ENCODE measurements at places on chromosomes 4 and X.

DNA sequence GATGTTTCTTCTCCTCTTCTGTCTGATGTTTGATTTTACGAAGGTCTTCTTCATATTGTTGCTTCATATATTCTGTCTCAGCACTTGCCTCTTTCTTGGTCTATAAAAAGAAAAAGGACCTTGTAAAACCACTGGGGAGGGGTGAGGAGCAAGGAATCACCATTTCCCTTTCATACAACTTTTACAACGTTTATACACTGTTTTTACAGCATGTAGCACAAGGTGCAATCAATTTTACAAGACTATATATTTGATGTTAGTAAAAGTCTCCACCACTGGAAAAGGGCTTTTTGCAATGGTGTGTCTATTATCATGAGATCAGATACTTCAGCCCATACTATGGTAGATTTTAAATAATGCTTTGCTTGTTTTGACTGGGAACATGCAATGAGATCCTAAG lies 76.3 kb downstream of the FAM184B start:
- DNase-seq, result no peak

GRCh38 chrX:24133312-24133711 lies 16.2 kb upstream of the ZFX start:
- no peak for DNase-seq

DNA sequence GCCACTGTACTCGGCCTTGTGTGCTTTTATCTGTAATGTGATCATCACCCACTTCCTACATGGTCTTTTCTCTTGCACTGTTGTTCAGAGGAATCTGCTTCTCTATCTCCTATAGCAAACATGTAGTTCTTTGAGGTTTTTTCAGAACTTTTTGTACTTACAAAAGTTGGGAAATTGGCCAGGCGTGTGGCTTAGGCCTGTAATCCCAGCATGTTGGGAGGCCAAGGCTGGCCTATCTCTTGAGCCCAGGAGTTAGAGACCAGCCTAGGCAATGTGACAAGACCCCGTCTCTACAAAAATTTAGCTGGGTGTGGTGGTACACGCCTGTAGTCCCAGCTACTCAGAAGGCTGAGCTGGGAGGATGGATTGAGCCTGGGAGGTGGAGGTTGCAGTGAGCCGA lies 30.4 kb downstream of the TAF1 start:
- no peak for DNase-seq

DNA sequence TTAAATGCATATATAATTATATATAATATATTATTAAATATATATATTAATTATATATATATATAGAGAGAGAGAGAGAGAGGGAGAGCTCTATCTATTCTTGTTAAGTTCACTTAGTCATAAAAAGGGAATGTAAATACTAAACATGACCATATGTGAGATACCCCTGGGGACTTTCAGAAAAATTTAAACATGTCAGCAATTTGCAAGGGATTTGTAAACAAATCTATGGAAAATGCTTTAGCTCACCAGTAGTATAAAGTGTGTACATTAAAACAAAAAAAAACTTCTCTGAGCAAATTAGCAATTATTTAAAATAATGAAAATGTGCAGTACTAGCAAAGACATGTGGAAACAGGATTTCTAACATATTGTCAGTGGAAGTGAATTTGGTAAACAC lies 1755.5 kb downstream of the PCDH19 start:
- DNase-seq, result no peak

GRCh38 chrX:16839852-16840460 lies 30.2 kb downstream of the RBBP7 start:
- DNase-seq, result peak; percentile 89

GRCh38 chrX:110277609-110278008 lies 40.3 kb downstream of the AMMECR1 start:
- DNase-seq, result no peak

DNA sequence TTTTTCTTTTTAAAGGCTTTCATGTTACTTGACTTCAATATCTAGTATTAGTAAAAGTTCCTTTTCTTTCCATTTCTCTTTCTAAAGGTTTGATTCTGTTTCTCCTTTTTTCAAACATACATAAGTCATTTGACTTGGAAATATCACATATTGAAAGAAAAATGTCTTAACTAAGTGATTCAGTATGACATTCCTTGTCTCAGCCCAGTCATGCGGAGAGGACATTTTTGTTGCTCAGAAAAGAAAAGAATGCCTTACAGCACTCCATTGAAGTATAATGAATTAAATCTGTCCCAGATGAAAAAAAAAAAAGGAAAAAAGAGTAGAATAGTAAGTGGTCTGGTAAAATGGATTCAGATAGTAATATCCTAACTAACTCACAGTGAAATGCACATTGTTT lies 466.1 kb downstream of the ADGRL3 start:
- peak; percentile 5 for DNase-seq

DNA sequence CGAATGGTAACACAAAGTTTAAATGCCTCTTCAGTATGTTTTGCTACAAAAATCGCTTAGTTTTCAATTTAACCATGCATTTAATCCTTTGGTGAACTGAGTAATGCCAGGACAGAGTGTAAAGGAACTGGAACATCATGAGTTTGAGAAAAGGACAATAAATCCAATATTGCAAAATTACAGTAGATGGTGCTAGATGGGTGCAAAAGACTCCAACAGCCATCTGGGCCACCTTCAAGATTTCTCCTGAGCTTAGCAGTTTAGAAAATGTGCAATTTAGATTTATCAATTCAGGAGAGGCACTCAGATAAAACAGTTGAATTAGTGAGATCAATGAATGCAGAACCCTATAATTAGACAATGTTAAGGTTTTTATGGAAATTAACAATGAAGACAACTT lies 33.2 kb upstream of the MID1IP1 start:
- peak; percentile 57 for DNase-seq

DNA sequence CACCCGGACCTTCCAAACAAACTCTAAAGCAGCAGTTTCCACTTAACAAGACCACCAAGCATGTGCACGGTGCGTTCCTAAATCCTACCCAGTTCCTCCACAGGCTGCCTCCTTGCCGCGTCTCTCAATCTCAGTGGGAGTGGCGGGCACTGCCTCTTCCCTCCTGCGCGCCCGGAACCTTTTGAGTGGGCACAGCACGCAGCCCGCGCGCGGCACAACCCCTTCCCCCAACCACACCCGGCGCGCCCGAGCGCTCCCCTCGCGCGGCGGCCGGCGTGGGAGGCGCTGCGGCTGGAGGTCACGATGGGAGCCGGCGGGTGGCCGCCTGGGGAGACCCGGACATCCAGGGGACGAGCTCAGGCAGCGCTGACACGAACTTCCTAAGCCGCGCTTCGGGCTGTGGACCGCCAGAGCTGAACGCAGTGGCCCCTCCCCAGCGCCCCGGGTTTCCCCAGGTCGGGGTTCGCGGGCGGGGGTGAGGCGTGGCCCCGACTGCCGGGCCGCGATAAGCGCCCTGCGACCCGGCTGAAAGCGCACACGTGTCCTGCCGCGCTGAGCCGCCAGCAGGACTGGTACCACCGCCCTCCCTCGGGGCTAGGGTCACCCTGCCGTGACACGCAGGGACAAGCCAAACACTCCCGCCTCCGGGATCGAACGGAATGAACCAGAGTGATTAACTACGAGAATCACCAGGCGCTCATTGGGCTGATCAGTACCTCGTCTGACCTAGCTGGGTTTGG lies at the start of gene ABCG2:
TSS of gene ABCG2 (minus strand) at position 151 of the 740 bp plus-strand sequence. CDS start 18,644 bp downstream, outside the sequence.
- DNase-seq, result peak; percentile 45

GRCh38 chr4:88255111-88255510 lies 29.2 kb downstream of the PPM1K start:
- no peak for DNase-seq

DNA sequence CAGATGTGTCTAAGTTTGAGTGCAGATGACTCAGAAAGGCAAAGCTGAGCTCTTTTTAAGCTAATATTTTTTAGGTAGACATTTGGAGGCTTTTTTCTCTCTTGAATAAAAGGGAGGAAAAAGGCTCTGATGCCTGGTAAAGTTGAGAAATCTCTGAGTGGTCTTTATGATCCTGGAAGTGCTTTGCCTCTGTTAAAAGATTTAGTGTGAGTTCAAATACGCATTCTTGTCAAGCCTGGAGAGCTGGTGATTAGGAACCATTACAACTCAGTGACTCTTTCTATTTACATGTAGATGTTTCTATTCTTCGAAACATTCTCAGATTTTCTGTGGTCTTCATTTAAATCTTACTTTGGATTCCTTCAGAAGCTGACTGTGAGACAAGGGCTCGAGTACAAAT lies 143.4 kb upstream of the MED14 start:
- DNase-seq, result no peak

GRCh38 chr4:75950213-75950815 lies 9.5 kb upstream of the NAAA start:
- DNase-seq, result peak; percentile 37

DNA sequence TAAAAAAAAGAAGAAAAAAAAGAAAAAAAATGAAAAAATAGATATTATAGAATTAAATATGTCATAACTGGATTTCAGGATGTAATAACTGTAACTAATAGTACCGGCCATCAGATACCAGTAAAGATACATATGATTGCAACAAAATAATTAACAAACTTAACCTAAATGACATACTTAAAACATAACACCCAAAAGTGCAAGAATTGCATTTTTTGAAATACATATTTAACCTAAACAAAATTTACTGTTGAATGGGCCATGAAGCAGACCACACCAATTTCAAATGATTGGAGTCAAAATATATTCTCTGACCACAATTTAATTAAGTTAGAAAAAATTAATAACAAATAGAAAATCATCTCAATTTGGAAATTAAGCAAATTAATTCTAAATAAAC lies 33.1 kb downstream of the GABRA3 start:
- no peak for DNase-seq

GRCh38 chr4:15339737-15340136 lies 88.1 kb upstream of the C1QTNF7 start:
- peak; percentile 57 for DNase-seq

DNA sequence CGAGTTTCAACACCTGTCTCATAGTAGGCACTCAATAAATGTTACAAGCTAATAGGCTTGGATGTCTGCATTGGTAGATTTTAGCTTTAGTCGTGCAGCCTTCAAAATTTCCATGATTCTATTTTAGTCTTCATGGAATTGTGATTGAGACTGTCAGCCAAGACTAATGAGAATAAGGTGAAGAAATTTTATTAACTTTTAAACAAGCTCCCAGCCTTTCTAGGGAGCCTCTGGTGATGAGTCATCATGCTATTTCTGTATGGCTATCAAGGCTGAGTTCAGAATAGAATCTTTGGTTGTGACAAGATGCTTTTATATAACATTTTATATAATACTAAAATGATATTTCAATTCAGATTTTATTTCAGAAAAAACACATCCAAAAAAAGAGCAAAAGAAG lies 685.8 kb downstream of the GABRG1 start:
- peak; percentile 21 for DNase-seq

GRCh38 chr4:101346351-101347266 lies 717 bp downstream of the PPP3CA start:
- DNase-seq, result peak; percentile 74

DNA sequence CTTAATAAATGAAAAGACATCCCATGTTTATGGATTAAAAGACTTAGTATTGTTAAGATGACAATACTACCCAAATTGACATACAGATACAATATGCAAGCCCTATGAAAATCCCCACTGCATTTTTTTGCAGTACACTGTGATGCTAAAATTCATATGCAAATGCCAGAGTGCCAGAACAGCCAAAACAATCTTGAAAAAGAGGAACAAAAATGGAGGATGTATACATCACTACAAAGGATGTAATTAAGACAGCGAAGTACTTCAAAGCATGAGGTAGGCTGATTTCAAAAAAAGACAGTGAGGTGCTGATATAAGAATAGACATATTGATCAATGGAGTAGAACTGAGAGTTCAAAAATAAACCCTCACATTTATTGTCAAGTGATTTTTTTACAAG lies 47.3 kb downstream of the SATL1 start:
- DNase-seq, result no peak

- DNase-seq, result no peak
Measured at GRCh38 chr4:153259661-153260060, 55.4 kb downstream of the TRIM2 start.

DNA sequence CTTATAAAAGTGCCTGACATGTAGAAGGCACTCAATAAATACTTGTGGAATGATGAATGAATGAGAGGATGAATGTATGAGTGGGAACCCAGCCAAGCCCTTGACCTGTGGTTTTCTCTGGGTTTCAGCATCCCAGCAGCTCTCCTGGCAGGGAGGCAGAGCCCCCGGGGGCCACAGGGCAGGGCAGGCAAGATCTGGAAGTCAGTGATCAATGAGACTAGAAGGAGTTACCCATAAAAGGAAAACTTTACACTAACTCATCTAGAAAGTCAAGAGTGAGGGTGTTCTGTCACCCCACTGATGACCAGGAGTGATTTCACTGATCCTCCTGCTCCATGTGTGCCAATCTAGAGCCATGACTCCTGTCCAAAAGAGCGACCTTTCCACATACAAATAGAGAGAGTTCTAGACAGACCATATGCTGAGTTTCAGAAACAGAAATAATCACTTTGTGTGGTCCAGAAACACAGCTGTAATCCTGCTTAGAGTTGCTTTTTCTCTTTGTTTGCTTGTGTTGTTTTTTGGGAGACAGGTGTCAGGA lies 37.4 kb downstream of the MGARP start:
- DNase-seq, result peak; percentile 87

DNA sequence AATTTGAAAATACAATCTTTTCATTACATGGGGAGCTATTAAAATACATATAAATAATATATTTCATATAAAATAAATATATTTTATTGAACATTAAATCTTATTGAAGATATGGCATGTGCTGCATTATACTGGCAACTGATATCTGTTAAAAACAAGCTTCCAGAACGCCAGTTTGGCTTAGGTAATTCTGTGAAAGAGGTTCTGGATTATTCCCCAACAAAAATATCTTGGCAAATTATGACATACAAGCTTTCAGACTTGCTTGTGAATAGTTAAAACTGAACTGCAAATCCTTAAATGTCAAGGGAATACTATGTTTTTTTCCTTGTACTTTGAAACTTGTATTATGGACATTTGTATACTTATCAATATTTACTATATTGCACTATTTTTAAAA lies 210.2 kb upstream of the LCORL start:
- no peak for DNase-seq

DNA sequence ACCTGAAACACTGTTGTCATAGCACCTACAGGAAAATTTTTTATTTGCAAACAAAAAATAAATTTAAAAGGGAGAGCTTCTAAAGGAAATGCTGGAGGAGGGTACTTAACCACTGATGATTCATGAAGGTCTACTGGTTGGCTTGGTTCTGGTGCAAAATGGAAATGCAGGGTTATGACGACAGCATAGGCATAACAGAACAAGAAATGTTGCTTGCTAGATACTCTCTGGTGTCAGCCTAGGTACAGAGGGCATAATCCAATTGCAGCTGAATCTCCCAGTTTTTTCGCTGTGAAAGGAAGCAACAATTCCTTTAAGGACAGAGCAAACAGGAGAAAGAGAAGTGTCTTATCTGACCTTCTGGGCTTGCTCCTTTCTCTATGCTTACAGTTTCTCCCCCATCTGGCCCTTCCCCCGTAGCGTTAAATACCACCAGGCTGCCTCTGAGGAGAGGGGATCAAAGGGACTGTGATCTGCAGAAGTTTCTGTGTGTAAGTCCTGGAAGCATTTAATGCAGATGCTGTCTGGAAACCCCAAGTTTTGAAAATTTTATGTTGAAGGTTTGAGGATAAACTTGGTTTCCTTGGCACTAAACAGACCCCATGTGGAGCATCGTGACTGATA lies 23.7 kb upstream of the CASK start:
- DNase-seq, result peak; percentile 5
